Hematopoietic multipotent progenitor cell treated with erythropoietin and hydrocortisone succinate and interleukin-3 and kit ligand, for 15 days (in vitro differentiated cells): ENCODE measurements at places on chromosomes 1 and 21.

- no peak for DNase-seq
These were observed 64.0 kb upstream of the KCNK2 start for GRCh38 chr1:215018555-215018954.

DNA sequence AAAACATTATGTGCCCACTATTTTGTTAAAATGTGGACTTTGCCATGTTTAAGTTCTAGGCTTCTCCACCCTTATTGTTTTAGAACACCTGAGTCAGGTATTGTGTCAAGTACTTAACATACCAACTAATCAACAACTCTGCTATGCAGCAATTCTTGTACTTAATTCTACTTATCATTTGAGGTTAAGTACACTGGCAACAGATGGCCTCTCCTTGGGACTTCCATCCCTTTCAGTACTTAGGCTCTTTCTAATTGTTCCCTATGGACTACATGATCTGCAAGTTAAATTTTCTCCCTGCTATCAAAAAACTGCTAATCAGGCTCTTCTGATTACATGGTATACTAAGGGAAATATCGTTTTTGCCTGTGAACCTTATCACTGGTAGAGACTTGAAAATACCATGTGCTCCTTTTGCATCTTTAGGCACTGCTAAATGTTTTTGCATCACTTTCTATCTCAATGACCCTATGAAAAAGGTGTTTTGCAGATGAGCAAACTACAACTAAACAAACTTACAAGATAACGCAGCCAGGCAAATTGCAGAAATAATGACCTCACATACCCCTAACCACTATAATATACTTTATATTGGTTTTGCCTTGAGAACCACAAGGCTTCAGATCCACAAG, 18.9 kb downstream of the SFPQ start:
- no peak for DNase-seq

DNA sequence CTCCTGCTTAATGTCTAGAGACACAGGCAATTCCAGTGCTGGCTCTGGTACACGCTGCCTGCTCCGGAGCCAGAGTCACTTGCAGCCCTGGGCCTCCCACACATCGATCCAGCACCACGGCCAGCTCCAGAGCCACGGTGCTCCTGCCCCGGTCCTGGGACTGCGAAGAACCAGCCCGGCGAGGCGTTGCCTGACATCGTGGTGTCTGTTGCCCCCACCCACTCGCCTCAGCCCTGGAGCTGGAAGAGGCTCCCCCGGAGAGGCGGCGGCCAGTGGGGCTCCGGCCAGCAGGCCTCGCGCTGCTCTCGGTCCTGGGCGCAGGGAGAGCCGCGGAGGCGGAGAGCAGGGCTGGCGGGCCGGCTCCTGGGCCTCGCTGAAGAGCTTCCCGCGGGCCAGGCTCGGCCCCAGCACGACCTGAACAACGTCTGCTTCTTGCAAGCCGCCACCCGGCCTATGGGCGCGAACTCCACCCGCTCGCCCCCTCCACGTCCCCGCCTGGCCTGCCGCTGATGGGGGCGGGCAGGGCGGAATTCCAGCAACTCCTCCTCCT, 364.8 kb downstream of the CEP170 start:
- no peak for DNase-seq

DNA sequence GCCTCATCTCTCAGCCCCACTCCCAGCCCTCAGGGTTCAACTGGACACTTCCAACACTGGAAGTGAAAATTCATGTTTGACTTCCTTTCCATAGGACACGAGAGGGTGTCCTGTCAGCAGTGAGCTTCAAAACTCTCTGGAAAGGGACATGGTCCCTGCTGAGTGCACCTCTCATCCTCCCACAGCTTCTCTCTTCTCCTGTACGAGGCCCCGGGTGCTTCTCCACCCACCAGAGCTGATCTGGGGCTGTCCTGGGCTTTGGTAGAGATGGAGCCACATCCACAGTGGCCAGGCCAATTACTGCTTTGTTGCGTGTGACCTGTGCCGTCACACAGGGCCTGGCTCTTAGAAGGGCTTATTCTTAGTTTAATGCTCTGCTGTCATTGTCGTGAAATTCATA, 182.3 kb downstream of the RRAGC start:
- no peak for DNase-seq

DNA sequence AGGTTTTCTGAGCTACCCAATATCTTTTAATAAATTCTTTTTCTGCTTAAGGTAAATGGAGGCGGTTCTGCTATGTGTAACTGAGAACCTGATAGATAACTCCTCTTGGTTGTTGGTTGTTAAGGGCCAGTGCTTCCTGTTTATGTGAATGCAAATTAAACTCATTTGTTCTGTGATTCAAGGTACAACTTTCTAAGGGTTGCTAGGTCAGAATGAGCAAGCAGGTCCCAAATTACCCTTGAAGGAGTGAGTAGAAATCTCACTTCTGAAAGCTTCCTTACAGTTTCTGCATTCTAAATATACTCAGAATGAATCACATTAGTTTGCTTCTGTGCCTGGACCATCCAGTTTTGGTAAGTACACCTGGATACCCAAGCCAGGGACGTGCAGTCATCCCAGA, 15.5 kb upstream of the FAM78B start:
- DNase-seq: no peak

DNA sequence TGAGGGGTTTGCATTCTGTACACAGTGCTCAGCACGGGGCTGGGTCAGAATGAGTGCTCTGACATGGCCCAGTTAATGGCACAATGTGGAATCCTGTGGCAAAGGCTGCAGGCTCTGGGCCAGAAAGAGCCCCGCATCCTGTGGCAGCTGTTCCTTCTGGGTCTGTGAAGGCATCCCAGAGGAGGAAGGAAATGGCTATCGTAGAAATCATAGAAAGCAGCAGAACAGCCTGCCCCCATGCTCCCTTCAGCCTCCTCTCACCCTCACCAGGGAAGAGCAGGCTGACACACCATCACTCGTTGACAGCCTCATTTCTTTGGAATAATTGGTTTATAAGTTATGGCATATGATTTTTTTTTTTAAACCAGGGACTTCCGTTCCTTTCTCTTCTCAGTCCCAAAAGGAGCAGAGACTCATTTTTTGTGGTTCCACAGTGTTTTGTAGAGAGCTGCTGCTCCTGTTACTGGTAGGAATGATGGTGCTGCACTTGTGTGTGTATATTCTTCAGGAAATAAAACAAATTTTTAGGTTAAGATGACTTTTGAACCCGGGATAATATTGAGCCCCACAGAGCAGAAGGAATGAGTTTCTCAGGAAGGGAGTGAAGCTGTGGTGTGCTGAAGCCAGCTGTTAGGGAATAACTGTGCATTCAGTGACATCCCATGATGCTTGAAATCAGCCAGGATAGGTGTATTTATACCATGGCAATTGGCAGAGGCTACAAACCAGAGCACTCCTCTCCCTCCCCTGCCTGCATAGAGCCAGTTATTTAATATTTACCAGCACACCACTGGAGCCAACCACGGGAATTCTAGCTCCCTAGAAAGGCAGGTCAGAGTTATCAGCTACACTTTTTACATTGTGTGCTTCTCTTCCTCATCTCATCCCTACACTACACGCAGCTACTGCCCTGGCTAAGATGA, 32.0 kb downstream of the PLXNA2 start:
- DNase-seq: no peak

- DNase-seq: no peak
These were observed 10.4 kb downstream of the STX6 start for GRCh38 chr1:181012203-181012745.
